ENCODE measurements at places on chromosomes 3 and 15. TPM values are rescaled to one million over a fixed set of nuclear protein-coding genes. Genes with fewer than 3 reads are reported as not detected.

GRCh38 chr15:63079947-63080626 is 37.5 kb downstream of the TPM1 start:
- H3K27me3 ChIP-seq: no peaks in the 10 kb centered on the region
- H3K4me3 ChIP-seq: no peak overlapping the region
- no peaks in the 10 kb centered on the region for H3K36me3 ChIP-seq
- no peaks in the 10 kb centered on the region for H3K4me1 ChIP-seq
- no peak overlapping the region for H3K27ac ChIP-seq

GRCh38 chr3:69091389-69092029 is 6.8 kb downstream of the ARL6IP5 start:
- peaks cover 12% of the 10 kb centered on the region for H3K4me1 ChIP-seq
- DNase-seq: no peak
- H3K4me3 ChIP-seq: no peak overlapping the region
- H3K27ac ChIP-seq: no peak overlapping the region

- peak overlapping the region; percentile 9 for H3K4me3 ChIP-seq
- no peaks in the 10 kb centered on the region for H3K27me3 ChIP-seq
- no peaks in the 10 kb centered on the region for H3K36me3 ChIP-seq
- no peak overlapping the region for H3K27ac ChIP-seq
These were observed 9.3 kb downstream of the CCDC33 start for GRCh38 chr15:74245342-74245931.

DNA sequence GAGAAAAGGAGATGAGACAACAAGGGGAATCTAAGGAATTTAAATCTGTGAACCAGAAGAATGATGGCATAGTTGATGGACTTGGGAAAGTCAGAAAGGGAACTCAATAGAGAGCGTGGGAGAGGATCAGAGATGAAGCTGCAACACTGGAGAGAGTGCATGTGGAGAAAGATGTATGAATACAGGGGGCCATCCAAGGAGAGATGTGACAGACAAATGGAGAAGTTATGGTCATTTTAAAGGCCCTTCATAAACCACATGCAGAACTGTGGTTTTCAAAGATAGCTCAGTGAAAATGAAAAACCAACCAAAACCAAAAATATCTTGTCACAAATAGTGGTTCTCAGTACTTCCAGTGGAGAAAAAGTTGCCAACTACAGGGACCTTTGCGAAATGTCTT is 265.2 kb downstream of the SUCLG2 start:
- H3K27ac ChIP-seq: no peak overlapping the region
- no peak overlapping the region for H3K4me3 ChIP-seq
- DNase-seq: no peak
- no peaks in the 10 kb centered on the region for H3K36me3 ChIP-seq
- H3K27me3 ChIP-seq: no peaks in the 10 kb centered on the region

ACTR8 gene
- 26.9 TPM for total RNA-seq

DNA sequence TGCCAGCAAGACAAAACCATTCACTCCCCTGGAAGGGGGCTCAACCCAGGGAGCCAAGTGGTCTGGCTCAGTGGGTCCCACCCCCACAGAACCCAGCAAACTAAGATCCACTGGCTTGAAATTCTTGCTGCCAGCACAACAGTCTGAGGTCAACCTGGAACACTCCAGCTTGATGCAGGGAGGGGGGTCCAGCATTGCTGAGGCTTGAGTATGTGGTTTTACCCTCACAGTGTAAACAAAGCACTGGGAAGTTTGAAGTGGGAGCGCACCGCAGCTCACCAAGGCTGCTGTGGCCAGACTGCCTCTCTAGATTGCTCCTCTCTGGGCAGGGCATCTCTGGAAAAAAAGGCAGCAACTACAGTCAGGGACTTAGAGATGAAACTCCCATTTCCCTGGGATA is 81.7 kb downstream of the MSL2 start:
- H3K4me1 ChIP-seq: no peaks in the 10 kb centered on the region
- no peak overlapping the region for H3K27ac ChIP-seq
- DNase-seq: no peak
- no peaks in the 10 kb centered on the region for H3K36me3 ChIP-seq
- no peaks in the 10 kb centered on the region for H3K27me3 ChIP-seq

- no peak overlapping the region for H3K4me3 ChIP-seq
- H3K27me3 ChIP-seq: no peaks in the 10 kb centered on the region
- peak overlapping the region; percentile 45 for H3K27ac ChIP-seq
These were observed 37.3 kb downstream of the ANP32A start for GRCh38 chr15:68783226-68784058.

DNA sequence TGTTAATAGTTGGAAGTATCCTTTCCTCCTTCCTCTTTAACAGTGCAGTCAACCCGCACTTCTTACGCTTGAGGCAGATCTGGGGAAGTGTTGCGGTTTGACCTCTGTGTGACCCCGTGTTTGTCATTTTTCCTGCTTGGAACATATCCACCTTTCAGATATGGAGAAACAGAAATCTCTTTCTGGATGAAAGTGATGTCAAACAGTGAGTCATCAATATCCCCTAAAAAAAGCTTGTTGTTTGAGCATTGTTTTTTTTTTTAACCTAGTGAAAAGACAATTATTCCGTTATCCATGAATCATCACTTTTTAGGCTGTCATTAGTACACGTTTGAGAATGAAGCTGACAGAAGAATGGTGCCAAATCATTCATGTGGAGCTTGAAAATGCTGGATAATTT is 293.7 kb downstream of the ARPP21 start:
- H3K4me3 ChIP-seq: no peak overlapping the region
- no peak overlapping the region for H3K27ac ChIP-seq
- H3K4me1 ChIP-seq: peaks cover 7% of the 10 kb centered on the region
- no peaks in the 10 kb centered on the region for H3K27me3 ChIP-seq

DNA sequence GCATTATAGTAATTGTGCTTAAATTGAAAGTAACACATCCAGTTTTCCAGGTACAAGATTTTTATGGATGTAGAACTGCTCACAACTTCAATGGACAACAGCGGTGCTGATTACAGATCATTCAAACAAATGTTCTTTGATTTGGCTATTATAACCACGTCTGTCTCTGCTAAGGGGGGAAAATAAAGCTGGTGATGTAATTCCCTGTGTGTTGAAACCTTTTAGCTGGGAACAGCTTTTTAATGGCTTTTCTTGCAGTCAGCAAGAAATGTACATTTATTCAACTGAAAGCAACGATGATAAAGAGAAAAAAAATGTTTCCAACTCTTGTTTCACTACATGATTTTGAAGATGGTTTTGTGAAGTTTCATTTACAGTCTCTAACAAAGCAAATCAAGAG is 431.9 kb upstream of the AGTR1 start:
- no peaks in the 10 kb centered on the region for H3K27me3 ChIP-seq
- DNase-seq: no peak
- H3K4me1 ChIP-seq: no peaks in the 10 kb centered on the region
- H3K4me3 ChIP-seq: no peak overlapping the region

CYP8B1 gene
- total RNA-seq: not detected

DNA sequence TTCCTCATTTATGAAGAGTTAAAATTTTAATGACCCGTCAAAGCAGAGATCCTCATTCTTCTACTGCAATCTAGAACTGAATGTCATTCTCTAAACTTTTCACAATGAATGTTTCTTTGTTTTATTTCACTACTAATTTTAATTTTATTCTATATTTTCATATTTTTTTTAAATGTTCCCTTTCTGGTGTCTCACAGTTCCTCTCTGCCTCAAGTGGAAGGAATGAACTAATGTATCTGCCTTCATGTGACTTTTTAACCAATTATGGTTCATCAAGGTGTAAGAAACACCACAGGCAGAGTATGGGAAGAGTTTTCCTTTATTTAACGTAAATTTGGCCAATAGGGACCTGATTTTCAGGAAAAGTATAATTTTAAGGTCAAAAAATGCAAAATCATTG is 441.7 kb downstream of the EPHA6 start:
- no peak overlapping the region for H3K27ac ChIP-seq
- DNase-seq: no peak
- no peaks in the 10 kb centered on the region for H3K27me3 ChIP-seq
- no peaks in the 10 kb centered on the region for H3K4me1 ChIP-seq
- no peak overlapping the region for H3K4me3 ChIP-seq

- H3K36me3 ChIP-seq: peaks cover 11% of the 10 kb centered on the region
- no peak for DNase-seq
- peak overlapping the region; percentile 77 for H3K4me3 ChIP-seq
- peak overlapping the region; percentile 76 for H3K27ac ChIP-seq
- H3K4me1 ChIP-seq: peaks cover 3% of the 10 kb centered on the region
These were observed 880 bp downstream of the NISCH start for GRCh38 chr3:52456169-52456799.

APPL1 gene
- 20.7 TPM for total RNA-seq

- no peaks in the 10 kb centered on the region for H3K36me3 ChIP-seq
- no peaks in the 10 kb centered on the region for H3K27me3 ChIP-seq
- no peak overlapping the region for H3K27ac ChIP-seq
- DNase-seq: no peak
- H3K4me1 ChIP-seq: no peaks in the 10 kb centered on the region
These were observed 46.4 kb downstream of the DLEC1 start for GRCh38 chr3:38085311-38085942.
